ENCODE measurements at places on chromosomes 12 and 14.

DNA sequence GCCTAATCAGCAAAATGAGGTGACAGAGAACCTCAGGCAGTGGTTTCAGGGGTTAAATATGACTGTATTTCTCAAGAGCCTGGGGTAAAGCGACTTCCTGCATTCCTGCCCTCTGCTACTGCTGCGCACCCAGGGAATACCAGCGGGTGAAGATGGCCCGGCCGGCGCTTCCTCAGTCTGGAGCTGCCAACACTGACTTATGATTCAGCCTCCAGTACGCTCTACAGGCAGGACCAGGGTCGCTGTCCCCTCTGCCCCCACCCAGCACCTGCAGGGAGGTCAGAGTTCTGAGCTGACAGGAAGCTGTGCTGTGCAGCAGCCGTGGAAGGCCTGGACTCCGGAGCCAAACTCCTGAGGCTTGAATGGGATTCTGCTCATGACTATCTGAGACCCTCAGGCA, 127.9 kb downstream of the PIWIL1 start:
- DNase-seq: no peak

GRCh38 chr14:64421166-64421565, 33.0 kb downstream of the MTHFD1 start:
- no peak for DNase-seq

DNA sequence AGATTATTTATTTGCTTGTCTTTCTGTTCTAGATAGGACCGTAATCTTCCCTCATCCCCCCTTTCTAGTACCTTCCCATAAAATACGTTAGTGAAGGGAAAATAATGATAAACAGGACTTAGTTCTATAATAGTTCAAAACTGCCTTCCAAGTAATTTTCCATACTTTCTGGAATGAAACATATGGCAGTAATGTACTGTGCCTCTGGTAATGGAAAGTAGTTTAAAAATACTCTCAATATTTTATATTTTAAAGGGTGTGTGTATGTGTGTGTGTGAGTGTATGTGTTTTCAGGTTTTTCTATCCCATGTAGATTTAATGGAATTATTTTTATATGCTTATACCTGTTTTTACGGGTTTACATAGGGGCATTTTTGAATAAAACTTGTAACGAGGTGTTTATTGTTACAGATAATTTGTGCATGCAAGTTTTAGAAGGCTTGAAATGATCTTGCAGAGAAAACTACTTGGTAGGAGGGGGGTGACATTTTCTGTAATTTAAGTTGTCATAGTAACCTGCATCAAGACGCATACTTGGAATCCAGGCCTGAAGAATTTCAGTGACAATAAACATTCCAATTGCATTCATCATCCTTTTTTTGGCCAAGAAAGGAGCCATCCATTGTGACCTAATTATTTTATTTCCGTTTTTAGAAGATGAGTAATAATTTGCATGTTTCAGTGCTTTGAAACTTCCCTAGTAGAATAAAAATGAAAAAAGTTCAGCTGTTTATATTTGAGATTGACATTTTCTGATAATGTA, 38.9 kb downstream of the RASSF8 start:
- DNase-seq: no peak

DNA sequence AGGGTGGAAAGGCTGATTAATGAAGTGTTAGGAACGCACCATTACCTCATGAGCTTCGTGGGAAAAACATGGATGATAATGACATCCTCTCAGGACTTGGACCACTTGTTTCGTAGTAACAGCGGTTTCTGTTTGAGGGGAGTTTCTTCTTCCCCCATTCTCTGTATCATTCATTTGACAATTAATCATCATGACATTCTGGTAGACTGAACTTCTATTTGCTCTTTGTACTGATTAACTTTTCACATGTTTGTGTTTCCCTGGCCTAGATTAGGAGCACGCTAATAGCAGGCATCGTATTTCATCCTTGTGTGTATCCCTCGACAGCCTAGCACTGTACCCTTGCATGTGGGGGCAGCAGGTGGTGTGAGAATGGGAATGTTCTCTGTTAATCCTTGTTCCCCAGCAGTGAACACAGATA, 8.0 kb downstream of the LRRC74A start:
- no peak for DNase-seq

Measured in CD4-positive, alpha-beta T cell treated with Interleukin-10 for 1 hour (primary cell).